LoVo (cell line): ENCODE measurements at places on chromosomes 7 and 10.
A peak's percentile ranks its signal among the peaks of the same experiment; 100 is the strongest.

DNA sequence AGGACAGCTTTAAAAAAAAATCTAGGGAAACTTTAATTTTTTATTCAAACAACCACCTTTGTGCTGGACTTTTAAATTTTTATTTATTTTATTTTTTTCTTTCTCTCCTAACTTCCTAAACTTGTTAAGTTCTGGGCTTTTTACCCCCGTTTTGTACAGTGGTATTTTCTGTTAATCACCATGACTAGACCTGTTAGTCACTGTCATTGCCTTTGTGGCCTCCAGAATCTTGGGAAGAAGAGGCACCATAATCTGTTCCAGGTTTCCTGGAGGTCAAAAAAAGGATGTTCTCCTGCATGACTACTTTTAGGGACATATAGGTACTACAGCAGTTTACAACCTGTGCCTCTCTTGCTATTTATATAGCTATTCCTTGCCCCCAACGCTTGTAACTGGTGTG lies 31.1 kb upstream of the DDX50 start:
- no peak for DNase-seq

DNA sequence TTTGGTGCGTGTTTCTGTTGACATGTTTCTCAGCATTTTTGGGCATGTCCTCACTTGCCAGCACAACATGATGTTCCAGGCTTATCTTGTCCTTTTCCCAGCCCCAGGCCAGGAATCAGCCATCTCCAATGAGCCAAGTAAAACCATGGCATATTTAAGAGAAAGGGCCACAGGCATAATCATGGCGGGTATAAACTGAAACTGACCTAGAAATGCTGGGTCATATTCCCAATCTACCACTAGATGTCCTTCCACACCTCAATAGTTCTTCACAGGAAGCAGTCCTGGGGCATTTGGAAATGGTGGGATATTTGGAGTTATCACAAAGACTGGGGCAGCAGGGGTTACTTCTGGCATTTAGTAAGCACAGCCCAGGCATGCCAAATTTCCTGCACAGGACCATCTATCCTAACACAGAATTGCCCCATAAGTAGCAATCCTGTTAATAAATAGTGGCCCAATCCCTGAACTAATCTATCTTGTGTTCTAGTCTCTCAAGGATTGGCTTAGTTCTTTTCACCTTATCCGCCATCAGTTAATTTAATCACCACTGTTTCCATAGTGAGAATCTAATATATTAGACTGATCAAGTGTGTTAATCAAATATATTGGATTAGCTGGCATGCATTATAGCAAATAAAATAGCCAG lies 101.6 kb downstream of the NPSR1 start:
- peak; percentile 53 for DNase-seq

DNA sequence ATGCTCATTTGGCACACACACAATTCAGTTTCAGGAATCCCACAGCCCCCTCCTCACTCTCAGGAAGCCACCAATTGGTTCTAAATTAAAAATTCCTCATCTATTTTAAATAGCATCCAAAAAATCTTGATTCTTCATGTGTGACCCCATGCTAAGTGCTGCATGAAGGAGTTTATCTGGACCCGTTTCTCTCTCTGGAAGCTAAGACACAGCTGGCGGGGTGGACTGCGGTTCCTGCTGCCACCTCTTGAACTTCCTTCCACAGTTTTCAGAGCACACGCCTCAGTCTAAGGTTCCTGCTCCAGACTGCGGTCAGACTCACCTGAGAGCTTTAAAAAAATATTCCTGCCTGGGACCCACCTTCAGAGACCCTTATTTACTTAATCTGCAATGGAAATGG lies 34.5 kb downstream of the LYZL1 start:
- DNase-seq = no peak

- DNase-seq = peak; percentile 11
These were observed 965 bp downstream of the ZCCHC24 start for GRCh38 chr10:79444199-79445119.

- no peak for DNase-seq
These were observed 128.6 kb downstream of the TRRAP start for GRCh38 chr7:99006739-99007424.

- DNase-seq = no peak
These were observed 48.2 kb upstream of the VIPR2 start for GRCh38 chr7:159192725-159193453.

GRCh38 chr10:62890395-62890794 lies 74.2 kb upstream of the EGR2 start:
- DNase-seq = no peak

GRCh38 chr10:115744089-115744488 lies 528.9 kb downstream of the GFRA1 start:
- DNase-seq = no peak

DNA sequence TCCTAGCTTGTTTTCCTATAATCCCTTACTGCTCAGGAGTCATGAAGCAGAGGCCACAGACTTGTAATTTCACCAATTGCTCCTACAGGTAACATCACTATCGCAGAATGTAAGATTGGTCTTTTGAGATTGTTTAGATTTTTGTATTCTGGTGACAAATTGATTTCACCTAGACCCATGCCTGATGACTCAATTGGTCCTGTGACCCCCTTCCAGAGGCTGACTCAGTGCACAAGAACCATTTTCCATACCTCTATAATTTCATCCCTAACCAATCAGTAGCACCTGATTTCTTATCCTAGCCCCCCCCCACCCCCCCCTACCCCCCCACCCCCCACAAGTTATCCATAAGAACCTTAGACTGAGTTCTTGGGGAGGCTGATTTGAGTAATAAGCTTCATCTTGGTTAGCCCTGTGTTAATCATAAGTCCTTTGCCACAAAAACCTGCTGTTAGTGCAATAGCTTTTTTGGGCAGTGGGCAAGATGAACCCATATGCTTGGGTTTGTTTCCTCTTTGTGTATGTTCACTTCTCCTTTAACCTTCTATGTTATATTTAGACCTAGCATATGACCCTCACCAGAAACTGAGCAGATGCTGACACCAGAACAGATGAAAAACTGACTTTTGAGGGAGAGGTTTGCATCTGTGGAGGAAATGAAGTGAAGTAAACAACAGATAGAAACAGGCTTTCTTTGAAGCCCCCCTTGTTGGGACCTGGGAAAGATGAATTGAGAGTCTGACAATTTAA lies 187.1 kb downstream of the KIF20B start:
- no peak for DNase-seq

- no peak for DNase-seq
These were observed 204.3 kb downstream of the CCDC7 start for GRCh38 chr10:32650246-32650655.

DNA sequence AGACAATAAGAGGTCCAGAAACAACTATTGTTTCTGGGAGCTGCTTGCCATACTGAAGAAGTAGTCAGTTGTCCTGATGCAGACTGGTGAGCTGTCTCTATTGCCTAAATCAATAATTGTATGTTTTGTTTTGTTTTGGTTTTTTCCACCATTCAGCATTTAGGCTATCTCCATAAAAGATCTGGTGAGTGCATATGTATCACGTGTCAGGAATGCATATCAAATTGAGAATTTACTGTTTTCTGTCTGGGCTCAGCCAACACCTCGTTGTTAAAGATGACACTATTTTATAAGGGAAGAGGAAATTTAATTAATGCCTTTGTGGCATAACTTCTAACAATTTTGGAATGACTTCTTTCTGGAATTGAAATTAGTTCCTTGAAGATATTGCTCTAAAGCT lies 66.2 kb downstream of the SORCS1 start:
- DNase-seq = no peak

DNA sequence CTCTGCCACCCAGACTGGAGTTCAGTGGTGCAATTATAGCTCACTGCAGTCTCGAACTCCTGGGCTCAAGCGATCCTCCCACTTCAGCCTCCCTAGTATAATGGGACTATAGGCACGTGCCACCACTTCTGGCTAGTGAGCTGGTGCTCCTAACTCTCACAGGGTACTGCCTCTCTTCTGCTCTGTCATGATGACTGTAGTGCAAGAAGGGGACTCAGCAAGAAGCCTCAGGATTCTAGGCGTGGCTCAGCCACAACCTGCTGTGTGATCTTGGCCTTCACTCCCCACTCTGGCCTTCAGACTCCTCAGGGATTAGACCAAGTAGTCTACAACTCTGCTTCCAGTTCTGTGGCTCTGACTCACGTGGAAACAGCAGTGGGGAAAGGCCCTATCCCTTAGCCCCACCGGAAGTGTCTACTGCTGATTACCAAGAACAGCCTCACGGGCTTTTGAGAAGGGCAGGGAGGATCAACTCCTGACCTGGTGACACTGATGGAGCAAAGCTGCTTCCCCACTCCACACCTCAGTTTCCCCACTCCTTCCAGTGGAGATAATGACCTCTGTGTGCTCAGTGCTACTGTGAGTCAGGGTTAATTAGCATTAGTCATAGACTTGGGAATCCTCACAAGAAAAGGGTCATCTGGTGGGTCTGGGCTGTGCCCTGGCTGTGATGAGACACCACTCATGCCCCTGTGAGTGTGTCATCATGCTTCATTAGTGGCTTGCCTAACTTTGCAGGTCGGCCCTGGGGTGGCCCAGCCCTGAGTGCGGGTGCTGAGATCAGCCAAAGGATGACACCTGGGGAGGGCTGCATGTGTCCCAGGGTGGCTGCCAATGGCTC lies 41.1 kb downstream of the ZC3HC1 start:
- DNase-seq = peak; percentile 95

- no peak for DNase-seq
These were observed 136.5 kb downstream of the COBL start for GRCh38 chr7:51180092-51180491.
